NCI-H1417 treated with DMSO at 0.1 percent for 48 hours (cell line): ENCODE measurements at places on chromosomes 7 and 10.

DNA sequence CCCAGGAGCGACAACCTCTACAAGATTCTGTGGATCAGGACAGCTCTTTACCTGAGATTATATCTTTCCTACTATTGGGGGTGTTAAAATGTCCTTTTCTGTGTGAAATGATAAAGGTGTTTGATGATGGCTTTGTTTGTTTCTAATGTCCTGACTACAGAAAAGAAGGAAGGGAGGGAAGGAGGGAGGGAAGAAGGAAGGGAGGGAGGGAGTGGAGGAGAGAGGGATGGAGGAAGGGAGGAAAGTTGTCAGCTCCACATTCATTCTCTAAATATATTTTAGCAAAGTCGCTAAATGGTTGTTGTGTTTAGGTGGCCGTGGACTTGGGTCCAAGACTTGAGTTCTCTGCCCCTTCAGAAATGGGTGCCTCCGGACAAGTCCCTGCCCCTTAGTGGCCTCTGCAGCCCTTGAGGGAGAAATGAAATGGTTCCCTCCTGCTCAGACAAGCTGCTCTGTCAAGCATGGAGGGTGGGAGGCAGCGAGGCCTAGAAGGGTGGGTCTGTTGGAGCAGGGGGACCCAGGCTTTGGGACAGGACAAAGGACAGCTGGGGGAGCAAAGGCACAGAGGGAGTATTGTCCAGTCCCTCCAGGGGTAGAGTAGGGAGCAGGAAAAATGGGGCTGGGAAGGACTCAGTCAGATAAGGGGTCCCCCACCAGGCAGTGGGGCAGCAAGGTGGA lies 4.4 kb downstream of the RGS10 start:
- no peak for DNase-seq

GRCh38 chr10:17031637-17032635 lies 97.7 kb downstream of the CUBN start:
- no peak for DNase-seq

GRCh38 chr7:25527665-25528170 lies 299.4 kb upstream of the NPVF start:
- no peak for DNase-seq

- DNase-seq, result no peak
These were observed 61.3 kb downstream of the KLRG2 start for GRCh38 chr7:139422126-139422525.

DNA sequence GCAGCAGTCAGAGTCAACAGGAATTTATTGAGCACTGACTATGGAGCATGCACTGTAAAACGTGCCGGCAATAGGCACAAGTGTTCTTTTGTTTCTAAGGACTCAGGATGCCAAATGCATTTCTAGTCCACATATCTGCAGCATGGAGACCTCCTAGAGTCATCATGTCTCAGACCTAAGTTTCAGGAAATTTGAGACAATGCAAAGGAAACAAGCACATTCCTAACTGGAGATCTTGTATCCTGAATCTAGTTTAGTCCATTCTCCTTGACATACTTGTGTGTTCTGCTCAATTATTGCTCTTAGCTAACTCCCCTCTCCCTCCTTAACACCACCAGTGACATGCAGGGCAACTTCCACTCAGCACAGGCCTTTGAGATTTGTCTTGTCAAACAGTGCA lies 173.2 kb downstream of the ZNF438 start:
- DNase-seq, result no peak

DNA sequence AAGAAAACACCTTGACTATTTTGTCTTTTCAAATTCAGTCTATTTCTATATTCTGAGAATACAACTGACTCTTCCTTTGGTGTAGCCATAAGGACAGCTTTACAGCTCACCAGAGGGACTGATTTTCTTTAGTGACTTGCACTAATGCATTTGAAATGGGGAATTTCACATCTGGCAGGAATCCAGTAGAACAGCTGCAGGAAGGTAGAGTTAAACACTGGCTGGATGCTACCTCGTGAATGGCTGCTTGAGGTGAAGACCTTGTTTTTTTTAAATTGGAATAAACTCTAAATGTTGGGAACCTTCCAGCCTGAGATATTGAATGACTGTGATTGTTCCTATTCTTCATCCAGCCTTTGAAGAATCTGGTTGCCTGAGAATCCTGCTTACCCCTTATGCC lies 139.5 kb upstream of the STK17A start:
- DNase-seq, result no peak
